CD4-positive, alpha-beta T cell treated with Interleukin-2 at 100 ng/mL for 4 hours (primary cell): ENCODE measurements at places on chromosomes 5 and 9.
A peak's percentile ranks its signal among the peaks of the same experiment; 100 is the strongest.

- no peak for DNase-seq
These were observed 263.7 kb upstream of the KLF9 start for GRCh38 chr9:70678153-70678552.

DNA sequence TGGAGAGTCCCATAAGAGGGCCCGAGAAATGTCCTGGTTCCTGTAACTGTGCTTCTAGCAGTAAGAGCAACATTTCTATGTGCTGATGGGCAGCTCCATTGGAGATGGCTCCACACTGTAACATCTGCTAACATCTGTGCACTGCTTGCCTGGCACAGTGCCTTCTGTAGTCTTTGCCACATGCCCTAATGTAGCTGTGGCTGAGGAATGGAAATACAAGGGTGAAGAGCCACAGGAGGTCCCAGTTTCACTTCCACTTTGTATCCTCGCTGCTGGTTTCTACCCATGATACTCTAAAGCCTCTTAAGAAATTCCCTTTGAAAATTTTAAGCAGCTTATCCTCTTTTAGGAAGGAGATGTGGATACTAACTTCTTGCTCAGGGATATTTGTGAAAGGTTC is 97.4 kb downstream of the HOMER1 start:
- no peak for DNase-seq

DNA sequence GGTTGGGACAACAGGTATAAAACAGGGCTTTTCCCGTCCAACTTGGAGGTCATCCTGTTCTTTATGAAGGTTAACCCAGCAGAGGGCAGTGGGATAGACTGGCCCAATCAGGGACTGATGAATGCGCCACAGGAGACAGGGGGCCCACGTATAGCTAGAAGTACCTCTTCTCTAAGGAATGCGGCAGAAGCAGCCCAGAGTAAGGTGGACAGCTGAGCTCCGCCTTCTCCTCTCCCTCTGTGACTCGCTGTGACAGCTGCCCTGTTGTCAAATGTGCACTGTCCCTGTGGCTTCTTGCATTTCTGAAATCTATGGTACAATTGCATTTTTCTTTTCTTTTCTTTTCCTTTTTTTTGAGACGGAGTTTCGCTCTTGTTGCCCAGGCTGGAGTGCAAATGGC is 306.6 kb downstream of the FBXL7 start:
- no peak for DNase-seq

DNA sequence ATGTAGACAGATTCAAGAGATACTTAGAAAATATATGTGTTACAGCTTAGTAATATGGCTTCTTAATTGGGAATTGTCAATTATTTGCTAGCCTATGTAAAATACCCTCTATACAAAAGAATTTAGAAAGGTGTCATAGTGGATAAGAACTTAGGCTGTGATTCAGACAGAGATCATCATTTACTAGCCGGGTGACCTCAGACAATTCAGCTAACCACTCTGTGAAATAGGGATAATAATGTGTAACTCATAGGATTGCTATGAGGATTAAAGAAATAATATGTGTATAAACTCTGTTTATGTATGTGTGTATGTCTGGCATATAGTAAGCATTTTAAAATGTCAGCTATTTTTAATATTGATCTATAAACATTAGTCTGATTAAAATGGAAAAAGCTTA is 5.9 kb upstream of the LARS1 start:
- no peak for DNase-seq

- no peak for DNase-seq
These were observed 95.1 kb downstream of the BRINP1 start for GRCh38 chr9:119273984-119274665.

DNA sequence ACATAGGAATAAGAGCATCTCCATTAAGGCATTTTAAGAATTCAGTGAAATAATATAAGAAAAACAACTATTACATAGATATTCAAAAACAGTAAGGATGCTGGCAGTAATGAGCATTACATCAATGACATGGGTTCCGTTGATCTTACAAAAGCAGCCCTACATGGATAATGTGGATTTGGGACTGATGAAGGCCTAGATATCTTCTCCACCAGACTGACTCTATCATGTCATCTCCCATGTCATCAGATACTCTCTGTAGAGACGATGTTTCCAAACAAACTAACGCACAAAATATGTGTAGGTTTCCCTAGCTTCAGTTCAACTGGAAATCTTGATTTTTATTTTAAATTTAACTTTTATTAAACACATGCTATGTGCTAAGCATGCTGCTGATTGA is 3.6 kb downstream of the LURAP1L start:
- DNase-seq: no peak

- DNase-seq: no peak
These were observed 92.8 kb upstream of the LRRTM2 start for GRCh38 chr5:138967791-138968448.

- no peak for DNase-seq
These were observed 30.1 kb downstream of the SLC38A9 start for GRCh38 chr5:55682071-55682470.

GRCh38 chr5:131214609-131215227 is 44.0 kb downstream of the LYRM7 start:
- DNase-seq: no peak

DNA sequence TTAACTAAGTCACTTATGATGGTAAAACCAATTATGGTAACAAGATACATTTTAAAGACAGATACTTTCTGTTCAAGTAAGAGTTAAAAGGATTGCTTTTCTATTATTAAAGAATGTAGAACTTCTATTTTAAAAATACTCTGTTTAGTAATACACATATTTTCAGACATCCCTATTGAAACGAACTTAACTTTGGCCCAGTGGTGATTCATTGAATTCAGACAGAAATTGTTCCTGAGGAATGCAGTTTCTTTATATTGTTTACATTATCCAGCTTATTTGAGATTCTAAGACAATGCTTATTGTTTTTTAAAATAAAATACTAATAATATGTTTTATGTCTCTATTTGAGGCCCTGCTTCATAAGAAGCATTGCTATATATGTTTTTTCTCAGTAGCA is 816.4 kb downstream of the SEMA5A start:
- no peak for DNase-seq

DNA sequence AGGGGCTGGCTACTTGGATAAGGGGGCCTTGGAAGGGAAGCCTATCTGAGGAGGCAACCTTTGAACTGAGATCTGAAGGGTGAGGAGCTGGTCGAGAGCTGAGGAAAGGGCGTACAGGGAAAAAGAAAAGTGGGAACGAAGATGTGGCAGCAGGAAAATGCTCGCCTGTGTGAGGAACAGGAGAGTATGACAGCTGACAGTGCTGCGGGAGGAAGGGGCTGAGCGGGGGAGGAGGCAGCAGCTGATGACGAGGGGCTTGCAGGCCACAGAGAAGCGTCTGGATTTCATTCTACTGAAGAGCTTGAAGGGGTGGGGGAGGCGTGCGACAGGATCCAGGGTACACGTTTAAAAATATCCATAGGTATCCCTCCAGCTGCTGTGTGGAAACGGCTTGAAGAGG is 28.9 kb downstream of the SH3PXD2B start:
- DNase-seq: no peak

- DNase-seq: no peak
These were observed 1.4 kb upstream of the CEL start for GRCh38 chr9:133060417-133060841.

DNA sequence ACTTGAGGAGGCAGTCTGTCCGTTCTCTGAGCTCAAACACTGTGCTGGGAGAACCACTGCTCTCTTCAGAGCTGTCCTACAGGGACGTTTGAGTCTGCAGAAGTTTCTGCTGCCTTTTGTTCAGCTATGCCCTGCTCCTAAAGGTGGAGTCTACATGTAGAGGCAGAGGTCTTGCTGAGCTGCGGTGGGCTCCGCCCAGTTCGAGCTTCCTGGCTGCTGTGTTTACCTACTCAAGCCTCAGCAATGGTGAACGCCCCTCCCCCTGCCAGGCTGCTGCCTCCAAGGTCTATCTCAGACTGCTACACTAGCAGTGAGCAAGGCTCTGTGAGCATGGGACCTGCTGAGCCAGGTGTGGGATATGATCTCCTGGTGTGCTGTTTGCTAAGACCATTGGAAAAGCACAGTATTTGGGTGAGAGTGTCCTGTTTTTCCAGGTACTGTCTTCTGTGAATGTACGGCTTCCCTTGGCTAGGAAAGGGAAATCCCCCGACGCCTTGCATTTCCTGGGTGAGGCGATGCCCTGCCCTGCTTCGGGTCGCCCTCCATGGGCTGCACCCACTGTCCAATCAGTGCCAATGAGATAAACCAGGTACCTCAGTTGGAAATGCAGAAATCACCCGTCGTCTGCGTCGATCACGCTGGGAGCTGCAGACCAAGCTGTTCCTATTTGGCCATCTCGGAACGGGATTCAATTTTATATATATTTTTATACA is 58.5 kb downstream of the CNTRL start:
- DNase-seq: peak; percentile 81

- DNase-seq: no peak
These were observed 51.1 kb downstream of the PDE6A start for GRCh38 chr5:149893403-149893931.

GRCh38 chr5:129199308-129199707 is 104.8 kb downstream of the ISOC1 start:
- DNase-seq: no peak

DNA sequence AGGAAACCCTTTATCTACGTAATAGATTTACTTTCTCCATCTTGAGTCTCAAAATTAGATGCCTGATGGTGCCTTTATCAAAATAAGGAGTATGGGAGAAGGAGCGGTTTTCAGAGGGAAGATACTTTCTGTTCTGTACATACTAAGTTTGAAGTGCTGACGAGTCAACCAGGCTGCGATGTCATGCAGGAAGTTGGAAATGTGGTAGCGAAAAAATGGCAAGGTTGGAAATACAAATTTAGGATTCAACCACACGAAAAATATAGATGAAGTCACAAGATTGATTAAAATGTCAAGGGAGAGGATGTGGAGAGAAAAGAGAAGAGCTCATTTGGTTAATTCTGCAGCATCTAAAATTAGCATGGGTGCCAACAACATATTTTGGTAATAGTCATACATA is 129.5 kb downstream of the FOXD1 start:
- no peak for DNase-seq

DNA sequence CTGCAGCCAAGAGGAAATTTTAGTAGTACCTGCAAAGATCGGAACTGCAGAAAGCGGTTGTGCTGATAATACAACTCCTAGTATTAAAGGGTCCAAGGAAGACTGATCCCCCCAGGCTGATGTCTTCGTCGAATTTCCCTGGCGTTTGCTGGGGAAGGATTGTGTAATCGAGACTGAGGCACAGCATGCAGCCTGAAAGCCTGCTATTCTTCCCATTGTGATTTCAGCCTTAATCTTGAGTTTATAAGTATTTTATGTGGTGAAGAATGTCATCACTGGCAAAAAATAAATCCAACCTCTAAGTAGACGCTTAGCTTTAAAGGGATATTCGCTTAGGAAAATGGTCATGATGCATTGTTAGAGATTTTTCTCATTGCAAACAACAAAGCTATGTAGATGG is 21.3 kb upstream of the LMX1B start:
- no peak for DNase-seq

- no peak for DNase-seq
These were observed 19.8 kb upstream of the MCTP1 start for GRCh38 chr5:95304711-95305110.

DNA sequence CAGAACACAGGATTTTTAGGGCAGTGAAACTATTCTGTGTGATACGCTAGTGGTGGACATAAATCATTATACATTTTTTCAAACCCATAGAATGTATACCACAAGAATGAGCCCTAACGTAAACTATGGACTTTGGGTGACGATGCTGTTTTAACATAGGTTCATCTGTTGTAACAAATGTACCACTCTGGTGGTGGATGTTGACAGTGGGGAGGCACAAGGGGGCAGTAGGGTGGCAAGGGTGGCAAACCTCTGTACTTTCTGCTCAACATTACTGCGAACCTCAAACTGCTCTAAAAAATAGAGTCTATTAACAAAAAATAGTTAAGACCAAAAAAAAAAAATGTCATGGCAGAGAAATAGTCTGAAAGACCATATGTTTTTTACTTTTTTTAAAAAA is 9.1 kb upstream of the MVB12B start:
- DNase-seq: peak; percentile 59

DNA sequence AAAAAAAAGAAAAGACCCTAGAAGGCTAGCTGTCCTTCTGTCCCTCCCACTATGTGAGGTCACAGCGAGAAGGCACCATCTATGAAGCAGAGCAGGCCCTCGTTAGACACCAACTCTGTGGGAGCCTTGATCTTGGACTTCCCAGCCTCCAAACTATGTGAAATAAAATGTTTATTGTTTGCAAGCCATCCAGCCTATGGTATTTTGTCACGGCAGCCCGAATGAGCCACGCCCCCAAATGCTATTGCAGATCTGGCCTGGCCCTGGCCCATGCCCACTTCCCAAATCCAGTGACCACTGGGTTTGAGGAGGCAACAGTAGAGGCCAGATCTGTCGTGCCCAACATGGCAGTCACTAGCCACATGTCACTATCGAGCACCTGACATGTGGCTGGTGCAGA is 10.8 kb downstream of the STK10 start:
- DNase-seq: no peak

GRCh38 chr5:115435778-115436712 is 108.5 kb downstream of the FEM1C start:
- no peak for DNase-seq

GRCh38 chr9:111728617-111729366 is 65.9 kb downstream of the SHOC1 start:
- DNase-seq: no peak

GRCh38 chr9:36517131-36517530 is 55.6 kb upstream of the MELK start:
- DNase-seq: no peak

DNA sequence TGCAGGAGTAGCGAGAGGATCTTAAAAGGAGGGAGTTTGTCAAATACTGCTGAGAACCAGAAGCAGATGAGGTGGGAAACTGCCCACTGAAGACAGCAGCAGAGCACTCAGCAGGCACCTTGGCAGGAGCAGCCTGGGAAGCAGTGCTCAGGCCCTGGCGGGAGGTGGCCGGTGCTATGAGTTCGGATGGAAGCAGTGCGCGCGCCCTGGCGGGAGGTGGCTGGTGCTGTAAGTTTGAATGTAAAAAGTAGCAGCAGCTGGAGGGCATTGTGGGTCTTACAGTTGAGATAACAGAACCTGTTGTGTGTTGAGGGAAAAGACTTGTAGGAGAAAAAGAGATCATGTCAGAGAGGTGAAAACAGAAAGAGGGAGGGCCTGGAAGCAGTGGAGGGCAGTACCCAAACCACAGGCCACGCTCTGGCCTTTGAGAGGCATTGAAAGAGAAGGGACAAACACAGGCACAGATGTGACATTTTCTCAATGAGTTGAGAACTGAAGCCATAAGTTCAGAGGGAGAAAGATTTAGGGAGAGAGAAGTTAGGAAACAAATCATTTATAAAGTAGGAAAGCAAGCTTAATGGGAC is 130.9 kb downstream of the ERCC6L2 start:
- no peak for DNase-seq
